ENCODE measurements at places on chromosomes 6 and 20.

- peaks cover 29% of the 10 kb centered on the region for H3K4me1 ChIP-seq
- no peaks in the 10 kb centered on the region for H3K27me3 ChIP-seq
- H3K36me3 ChIP-seq = no peaks in the 10 kb centered on the region
- H3K4me3 ChIP-seq = no peak overlapping the region
- no peak for DNase-seq
- H3K27ac ChIP-seq = no peak overlapping the region
These were observed 188.2 kb upstream of the PREP start for GRCh38 chr6:105591053-105591452.

- DNase-seq = no peak
- no peak overlapping the region for H3K27ac ChIP-seq
- no peaks in the 10 kb centered on the region for H3K36me3 ChIP-seq
- no peak overlapping the region for H3K4me3 ChIP-seq
These were observed 30.6 kb downstream of the SPINT4 start for GRCh38 chr20:45752746-45753145.

GRCh38 chr20:51062065-51062464 is 39.2 kb upstream of the KCNG1 start:
- no peaks in the 10 kb centered on the region for H3K4me1 ChIP-seq
- H3K36me3 ChIP-seq = no peaks in the 10 kb centered on the region
- DNase-seq = no peak

GRCh38 chr20:37725855-37726254 is 32.0 kb downstream of the CTNNBL1 start:
- H3K4me3 ChIP-seq = no peak overlapping the region
- no peaks in the 10 kb centered on the region for H3K36me3 ChIP-seq
- peak overlapping the region; percentile 75 for H3K27ac ChIP-seq
- no peak for DNase-seq
- peaks cover 65% of the 10 kb centered on the region for H3K4me1 ChIP-seq

GRCh38 chr6:26576929-26577719 is 19.6 kb upstream of the ABT1 start:
- peaks cover 24% of the 10 kb centered on the region for H3K27me3 ChIP-seq
- H3K27ac ChIP-seq = no peak overlapping the region
- DNase-seq = peak; percentile 44
- H3K4me3 ChIP-seq = peak overlapping the region; percentile 51
- no peaks in the 10 kb centered on the region for H3K36me3 ChIP-seq

Measured in left ventricle myocardium inferior (tissue), 1 donor.